ENCODE measurements at places on chromosomes 4 and X.

- no peak for DNase-seq
Measured at GRCh38 chrX:6163721-6164120, 64.9 kb downstream of the NLGN4X start.

GRCh38 chrX:50671661-50672060 is 142.3 kb downstream of the SHROOM4 start:
- DNase-seq: peak; percentile 27

GRCh38 chr4:81359207-81359606 is 112.5 kb downstream of the RASGEF1B start:
- no peak for DNase-seq

DNA sequence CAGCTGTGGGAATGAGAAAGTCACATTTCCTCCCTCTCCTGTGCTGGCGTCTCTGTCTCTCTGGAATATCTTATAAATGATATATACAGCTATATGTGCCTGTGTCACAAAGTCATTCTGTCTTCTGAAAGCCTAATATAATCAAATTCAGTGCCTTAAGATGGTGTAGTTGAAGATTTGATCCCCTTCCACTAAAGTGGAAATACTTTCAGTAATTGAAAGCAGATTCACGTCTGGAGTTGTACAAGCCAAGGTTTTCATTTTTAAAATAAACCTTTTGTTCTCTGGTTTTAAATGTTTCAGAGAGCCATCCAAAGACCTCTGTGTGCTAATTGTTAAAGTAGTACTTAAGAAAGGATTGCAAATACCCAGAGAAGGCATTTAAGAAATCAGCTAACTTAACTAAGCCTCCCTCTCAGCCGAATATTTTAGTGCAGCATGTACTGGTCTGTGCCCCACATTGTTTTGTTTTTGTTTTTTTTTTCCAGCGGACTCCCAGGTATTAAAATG is 206.8 kb downstream of the TENM3 start:
- DNase-seq: no peak

GRCh38 chr4:55343887-55344286 is 2.2 kb upstream of the SRD5A3 start:
- peak; percentile 35 for DNase-seq

- DNase-seq: no peak
Measured at GRCh38 chr4:145843148-145843547, 95.5 kb downstream of the ZNF827 start.

DNA sequence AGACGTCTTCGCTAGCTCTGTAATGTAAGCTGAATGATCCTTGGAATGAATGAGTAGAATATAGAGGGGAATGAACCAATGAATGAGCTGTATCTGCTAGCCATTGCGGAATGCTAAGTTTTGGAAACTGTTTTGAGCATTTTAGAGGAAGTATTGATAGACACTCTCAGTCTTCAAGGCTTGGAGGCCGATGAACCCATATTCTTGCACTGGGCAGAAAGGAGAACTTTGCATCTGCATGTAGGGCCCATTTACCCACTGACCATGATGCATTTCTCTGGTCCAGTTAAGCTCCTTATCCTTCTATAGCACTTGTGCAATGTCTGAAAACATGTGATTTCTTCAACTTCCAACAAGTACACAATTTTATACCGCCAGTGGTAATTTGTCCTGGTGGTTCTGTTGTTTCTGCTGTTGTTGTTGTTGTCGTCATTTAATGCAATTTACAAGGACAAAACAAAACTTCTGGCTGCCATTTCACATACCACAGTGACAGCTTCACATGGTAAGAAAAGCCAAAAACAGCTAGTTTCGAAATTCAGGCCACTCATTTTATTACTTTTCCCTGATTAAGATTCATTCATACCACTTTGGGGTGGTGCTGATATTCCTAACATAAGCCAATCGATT is 85.0 kb upstream of the MTM1 start:
- DNase-seq: no peak
